ENCODE measurements at places on chromosomes 5 and 9.

DNA sequence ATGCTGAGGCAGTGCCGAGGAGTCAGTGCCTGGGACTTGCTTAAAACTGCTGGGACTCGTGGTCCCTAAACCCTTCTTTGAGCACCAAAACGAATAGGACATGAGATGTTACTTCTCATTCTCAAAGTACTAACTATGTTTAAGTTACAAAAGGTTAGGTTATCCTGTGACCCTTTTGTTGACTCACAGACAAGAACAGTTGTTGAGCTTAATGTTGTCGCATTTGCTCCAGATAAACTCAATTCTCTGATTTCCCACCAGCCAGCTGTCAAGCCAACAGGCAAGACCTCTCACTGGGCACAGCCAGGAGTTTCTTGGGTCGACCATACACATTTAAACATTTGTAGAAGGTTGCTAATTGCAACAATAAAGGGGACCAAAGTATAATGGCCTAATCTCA is 249.4 kb downstream of the ADAMTSL1 start:
- DNase-seq, result no peak

- no peak for DNase-seq
These were observed 25.9 kb upstream of the IL17B start for GRCh38 chr5:149404746-149405549.

- no peak for DNase-seq
These were observed 844 bp upstream of the MCCC2 start for GRCh38 chr5:71586052-71586940.

DNA sequence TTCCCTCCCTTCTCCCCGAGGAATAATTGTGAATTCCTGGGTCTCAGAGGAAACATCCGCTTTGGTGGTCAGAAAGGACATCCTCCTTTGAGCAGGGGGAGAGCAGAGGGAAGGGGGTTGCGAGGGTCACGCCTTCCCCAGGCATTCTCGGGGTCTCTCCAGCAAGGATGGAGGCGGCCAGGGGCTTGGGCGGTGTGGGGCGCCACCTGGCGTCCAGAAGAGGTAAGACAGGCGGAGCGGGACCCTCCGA is 129.1 kb downstream of the KCNIP1 start:
- DNase-seq, result peak; percentile 72

DNA sequence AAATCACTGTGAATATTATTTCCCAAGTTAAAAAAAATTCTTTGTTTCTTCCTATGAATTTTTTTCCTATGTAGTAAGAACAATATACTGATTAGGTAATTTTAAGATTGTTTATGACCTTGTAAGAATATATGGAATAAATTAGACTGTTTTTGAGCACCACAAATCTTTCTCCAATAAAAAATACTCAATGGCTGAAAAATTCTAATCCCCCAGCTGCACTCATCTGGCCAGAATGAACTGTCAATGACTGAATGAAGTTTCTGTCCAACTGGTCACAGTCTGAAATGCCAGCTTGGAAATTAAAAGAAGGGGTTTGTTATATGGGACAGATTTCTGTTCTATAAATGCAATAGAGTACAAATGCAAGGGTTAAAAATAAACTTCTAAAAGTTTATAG is 569.5 kb upstream of the SEMA6A start:
- DNase-seq, result no peak

- DNase-seq, result no peak
These were observed 107.4 kb downstream of the LMNB1 start for GRCh38 chr5:126884269-126884819.

DNA sequence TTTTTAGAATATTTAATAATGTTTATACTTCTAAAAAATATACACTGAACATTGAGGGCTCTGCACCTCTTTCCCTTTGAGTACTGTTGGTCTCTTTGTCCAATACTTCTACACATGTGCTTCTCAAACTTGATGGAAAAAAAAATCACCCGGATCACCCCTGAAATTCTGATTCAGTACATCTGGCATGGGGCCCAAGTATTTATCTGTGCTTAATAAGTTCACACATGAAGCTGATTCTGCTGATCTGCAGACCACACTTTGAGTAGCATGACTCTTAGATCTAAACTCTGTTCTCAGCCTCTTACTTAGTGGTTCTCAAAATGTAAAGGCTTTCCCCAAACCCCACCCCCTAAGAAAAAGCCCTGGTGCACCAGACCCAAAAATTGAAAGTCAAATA is 12.0 kb downstream of the RUSC2 start:
- no peak for DNase-seq

- peak; percentile 9 for DNase-seq
These were observed 15.4 kb upstream of the C5orf47 start for GRCh38 chr5:173973616-173973969.

DNA sequence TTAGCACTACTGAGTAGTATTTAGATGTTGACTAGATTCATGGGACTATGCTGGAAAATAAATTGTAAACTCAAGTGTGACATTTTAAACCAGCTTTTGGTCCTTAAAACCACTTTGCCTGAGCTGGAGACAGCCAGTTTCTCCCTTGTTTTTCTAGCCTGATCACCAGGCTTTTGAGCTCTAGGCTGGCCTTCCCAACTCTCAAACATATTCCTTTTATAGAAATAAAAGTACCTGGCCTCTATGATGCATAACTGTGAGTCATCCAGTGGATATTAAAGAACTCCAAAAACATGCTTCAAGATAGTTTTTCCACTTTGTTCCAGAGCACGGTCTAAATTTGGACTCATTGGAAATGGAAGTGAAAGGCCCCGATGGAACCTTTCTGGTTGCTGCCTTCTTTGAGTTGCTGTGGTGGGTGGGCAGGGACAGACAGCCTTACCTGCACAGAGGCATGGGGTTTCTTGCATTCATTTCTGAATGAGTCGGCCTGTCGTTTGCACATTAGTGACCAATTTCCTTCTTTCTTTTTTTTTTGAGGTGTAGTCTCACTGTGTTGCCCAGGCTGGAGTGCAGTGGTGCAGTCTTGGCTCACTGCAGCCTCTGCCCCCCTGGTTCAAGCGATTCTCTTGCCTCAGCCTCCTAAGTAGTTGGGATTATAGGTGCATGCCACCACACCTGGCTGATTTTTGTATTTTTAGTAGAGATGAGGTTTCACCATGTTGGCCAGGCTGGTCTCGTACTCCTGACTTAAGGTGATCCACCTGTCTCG is 43.1 kb downstream of the TRIO start:
- no peak for DNase-seq

- DNase-seq, result no peak
These were observed 1365.7 kb upstream of the C9orf72 start for GRCh38 chr9:28938981-28939380.

GRCh38 chr9:88197781-88198340 is 59.6 kb upstream of the SPATA31C2 start:
- no peak for DNase-seq

GRCh38 chr5:50415912-50416311 is 25.2 kb downstream of the EMB start:
- no peak for DNase-seq

All from stimulated activated naive CD8-positive, alpha-beta T cell treated with anti-CD3 and anti-CD28 coated beads, Interleukin-15, Interleukin-2, amounts not matched to agents 100 U/mL and 50 U/mL, for 24 hours (primary cell).